ENCODE measurements at places on chromosomes 7 and 10. TPM values are rescaled to one million over a fixed set of nuclear protein-coding genes. Genes with fewer than 3 reads are reported as not detected.

DNA sequence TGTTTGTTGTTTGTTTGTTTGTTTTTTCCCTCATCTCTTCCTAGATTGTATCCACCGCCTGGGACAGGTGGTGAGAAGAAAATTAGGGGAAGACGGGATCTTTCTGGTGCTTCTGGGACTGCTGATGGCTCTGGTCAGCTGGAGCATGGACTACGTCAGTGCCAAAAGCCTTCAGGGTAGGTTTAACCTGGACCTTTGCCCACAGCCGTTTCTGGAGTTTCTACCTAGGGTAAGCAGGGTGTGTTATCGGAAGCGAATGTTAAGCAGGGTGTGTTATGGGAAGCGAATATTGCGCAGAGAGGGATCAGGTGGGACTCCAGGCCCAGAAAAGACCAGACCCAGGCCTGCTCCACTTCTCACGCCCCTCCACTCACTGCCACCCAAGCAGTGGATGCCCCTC lies 4.7 kb downstream of the CLCN1 start:
- no peak for DNase-seq
- no peaks in the 10 kb centered on the region for H3K27me3 ChIP-seq
- peaks cover 24% of the 10 kb centered on the region for H3K4me1 ChIP-seq
- H3K36me3 ChIP-seq: no peaks in the 10 kb centered on the region

Gene HTR5A
- total RNA-seq: not detected

Gene ZDHHC6
- 39.2 TPM for total RNA-seq

Gene PAX4
- total RNA-seq: not detected

Gene CRYGN
- 27.5 TPM for total RNA-seq

Gene ADRB1
- total RNA-seq: 0.89 TPM

DNA sequence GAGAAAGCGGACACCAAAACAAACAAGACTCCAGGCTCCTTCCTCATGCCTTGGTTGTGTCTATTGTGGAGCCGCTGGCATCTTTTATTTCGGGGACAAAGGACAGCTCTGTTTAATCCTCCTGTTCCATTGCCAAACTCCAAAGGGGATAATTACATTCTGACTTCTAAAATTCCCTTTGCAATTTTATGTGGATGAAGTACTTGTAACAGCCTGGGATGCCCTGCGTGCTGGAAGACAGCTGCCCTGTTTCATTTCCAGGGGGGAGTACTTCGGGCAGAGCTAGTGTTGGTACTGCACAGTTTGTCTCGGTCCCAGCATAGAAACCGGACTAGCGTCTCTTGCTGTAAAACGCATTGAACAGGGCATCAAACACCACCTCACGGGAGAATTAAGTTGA lies 90.9 kb downstream of the BAMBI start:
- H3K4me3 ChIP-seq: no peak overlapping the region
- no peaks in the 10 kb centered on the region for H3K27me3 ChIP-seq
- DNase-seq: no peak
- no peaks in the 10 kb centered on the region for H3K36me3 ChIP-seq
- no peaks in the 10 kb centered on the region for H3K4me1 ChIP-seq

- DNase-seq: no peak
- peaks cover 8% of the 10 kb centered on the region for H3K4me1 ChIP-seq
- H3K36me3 ChIP-seq: no peaks in the 10 kb centered on the region
- no peak overlapping the region for H3K4me3 ChIP-seq
These were observed 444.1 kb downstream of the GRID1 start for GRCh38 chr10:85922356-85923129.

- no peaks in the 10 kb centered on the region for H3K4me1 ChIP-seq
- H3K27me3 ChIP-seq: no peaks in the 10 kb centered on the region
- H3K27ac ChIP-seq: no peak overlapping the region
- no peaks in the 10 kb centered on the region for H3K36me3 ChIP-seq
These were observed 17.8 kb upstream of the TCTN3 start for GRCh38 chr10:95711492-95711891.

Gene KEL
- total RNA-seq: 0.29 TPM

Gene CTNNA3
- 0.79 TPM for total RNA-seq

DNA sequence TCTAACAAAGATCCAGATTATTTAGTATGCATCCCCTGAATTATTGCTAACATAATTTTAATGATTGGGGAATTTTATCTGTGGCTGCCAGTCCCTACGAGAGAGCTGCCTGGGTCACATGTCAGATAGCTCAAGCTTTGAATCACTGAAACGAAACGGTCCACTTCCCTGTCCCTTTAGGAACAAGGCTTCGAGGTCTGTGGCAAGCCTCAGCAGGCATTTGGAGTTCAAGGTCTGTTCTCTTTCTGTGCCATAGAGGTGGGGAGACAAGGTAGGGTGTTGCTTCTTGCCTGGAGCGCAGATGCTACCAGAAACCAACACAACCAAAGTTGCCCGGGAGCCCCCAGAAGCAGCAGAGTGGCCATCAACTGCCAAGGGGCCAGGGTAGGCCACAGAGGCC lies 13.9 kb upstream of the SH2D4B start:
- peaks cover 15% of the 10 kb centered on the region for H3K36me3 ChIP-seq
- no peak for DNase-seq
- H3K4me1 ChIP-seq: no peaks in the 10 kb centered on the region
- H3K27me3 ChIP-seq: no peaks in the 10 kb centered on the region
- no peak overlapping the region for H3K27ac ChIP-seq
- H3K4me3 ChIP-seq: no peak overlapping the region

GRCh38 chr10:4512671-4513240 lies 313.3 kb upstream of the AKR1E2 start:
- H3K27ac ChIP-seq: no peak overlapping the region
- no peaks in the 10 kb centered on the region for H3K4me1 ChIP-seq
- peak; percentile 64 for DNase-seq
- no peak overlapping the region for H3K4me3 ChIP-seq
- no peaks in the 10 kb centered on the region for H3K27me3 ChIP-seq

- H3K27ac ChIP-seq: no peak overlapping the region
- no peaks in the 10 kb centered on the region for H3K36me3 ChIP-seq
- no peak overlapping the region for H3K4me3 ChIP-seq
These were observed 115.0 kb downstream of the GFRA1 start for GRCh38 chr10:116158036-116158435.

Gene CNTNAP2
- total RNA-seq: 0.29 TPM

Gene NPY4R2
- total RNA-seq: not detected

GRCh38 chr7:99098286-99098823 lies 45.6 kb downstream of the SMURF1 start:
- no peak for DNase-seq
- H3K4me1 ChIP-seq: no peaks in the 10 kb centered on the region
- H3K36me3 ChIP-seq: no peaks in the 10 kb centered on the region

Gene HMX2
- not detected for total RNA-seq

- H3K27me3 ChIP-seq: no peaks in the 10 kb centered on the region
- no peak overlapping the region for H3K27ac ChIP-seq
- no peaks in the 10 kb centered on the region for H3K36me3 ChIP-seq
- no peak for DNase-seq
- no peaks in the 10 kb centered on the region for H3K4me1 ChIP-seq
- no peak overlapping the region for H3K4me3 ChIP-seq
These were observed 42.4 kb upstream of the NANOS1 start for GRCh38 chr10:118986815-118987790.

Gene WDR37
- total RNA-seq: 26.3 TPM

DNA sequence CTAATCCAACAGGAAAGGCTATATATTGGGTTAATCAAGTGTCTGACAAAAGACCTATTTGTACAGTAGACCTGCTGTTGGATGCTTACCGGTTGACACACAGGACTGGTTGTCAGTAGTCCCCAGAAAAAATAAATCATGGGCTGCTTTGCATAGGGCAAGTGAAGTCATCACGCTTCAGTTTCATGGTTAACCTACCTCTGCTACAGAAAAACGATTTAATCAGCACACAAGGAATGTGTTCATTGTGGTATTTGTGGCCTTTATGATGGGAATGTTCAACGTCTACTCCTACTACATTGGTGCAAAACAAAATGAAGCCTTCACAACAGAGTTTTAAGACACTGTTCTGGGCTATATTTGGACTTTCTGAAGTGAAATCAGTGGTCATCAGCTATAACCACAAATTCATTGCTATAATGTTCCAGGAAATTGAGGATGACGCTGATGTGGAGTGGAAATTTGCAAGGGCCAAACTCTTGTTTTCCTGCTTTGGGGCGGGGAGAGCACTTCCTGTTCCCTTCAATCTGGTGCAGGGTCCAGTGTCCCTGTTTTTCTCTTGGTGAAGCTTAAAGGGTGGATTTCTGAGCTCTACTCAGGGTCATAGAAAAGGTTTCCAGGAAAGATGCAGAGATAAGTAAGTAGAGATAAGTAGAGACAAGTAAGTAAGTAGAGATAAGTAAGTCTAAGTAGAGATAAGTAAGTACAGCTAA lies 39.3 kb upstream of the GGCT start:
- no peak overlapping the region for H3K27ac ChIP-seq
- H3K36me3 ChIP-seq: no peaks in the 10 kb centered on the region
- peaks cover 1% of the 10 kb centered on the region for H3K4me1 ChIP-seq
- H3K4me3 ChIP-seq: no peak overlapping the region
- H3K27me3 ChIP-seq: no peaks in the 10 kb centered on the region
- no peak for DNase-seq

- no peaks in the 10 kb centered on the region for H3K4me1 ChIP-seq
- DNase-seq: peak; percentile 59
- no peaks in the 10 kb centered on the region for H3K27me3 ChIP-seq
- no peaks in the 10 kb centered on the region for H3K36me3 ChIP-seq
- no peak overlapping the region for H3K27ac ChIP-seq
These were observed 33.9 kb upstream of the SLC29A3 start for GRCh38 chr10:71285180-71285545.

- no peak overlapping the region for H3K4me3 ChIP-seq
- H3K27me3 ChIP-seq: no peaks in the 10 kb centered on the region
- no peak overlapping the region for H3K27ac ChIP-seq
- H3K4me1 ChIP-seq: no peaks in the 10 kb centered on the region
These were observed 153.7 kb downstream of the TNS3 start for GRCh38 chr7:47428052-47428767.

Gene NXPH1
- total RNA-seq: not detected

Gene SLC16A9
- total RNA-seq: 63.8 TPM

- no peaks in the 10 kb centered on the region for H3K36me3 ChIP-seq
- H3K4me1 ChIP-seq: no peaks in the 10 kb centered on the region
- DNase-seq: no peak
- H3K27me3 ChIP-seq: no peaks in the 10 kb centered on the region
- H3K4me3 ChIP-seq: no peak overlapping the region
These were observed 176.3 kb downstream of the PKD1L1 start for GRCh38 chr7:47771990-47772360.

Gene SLC26A4
- 299 TPM for total RNA-seq

DNA sequence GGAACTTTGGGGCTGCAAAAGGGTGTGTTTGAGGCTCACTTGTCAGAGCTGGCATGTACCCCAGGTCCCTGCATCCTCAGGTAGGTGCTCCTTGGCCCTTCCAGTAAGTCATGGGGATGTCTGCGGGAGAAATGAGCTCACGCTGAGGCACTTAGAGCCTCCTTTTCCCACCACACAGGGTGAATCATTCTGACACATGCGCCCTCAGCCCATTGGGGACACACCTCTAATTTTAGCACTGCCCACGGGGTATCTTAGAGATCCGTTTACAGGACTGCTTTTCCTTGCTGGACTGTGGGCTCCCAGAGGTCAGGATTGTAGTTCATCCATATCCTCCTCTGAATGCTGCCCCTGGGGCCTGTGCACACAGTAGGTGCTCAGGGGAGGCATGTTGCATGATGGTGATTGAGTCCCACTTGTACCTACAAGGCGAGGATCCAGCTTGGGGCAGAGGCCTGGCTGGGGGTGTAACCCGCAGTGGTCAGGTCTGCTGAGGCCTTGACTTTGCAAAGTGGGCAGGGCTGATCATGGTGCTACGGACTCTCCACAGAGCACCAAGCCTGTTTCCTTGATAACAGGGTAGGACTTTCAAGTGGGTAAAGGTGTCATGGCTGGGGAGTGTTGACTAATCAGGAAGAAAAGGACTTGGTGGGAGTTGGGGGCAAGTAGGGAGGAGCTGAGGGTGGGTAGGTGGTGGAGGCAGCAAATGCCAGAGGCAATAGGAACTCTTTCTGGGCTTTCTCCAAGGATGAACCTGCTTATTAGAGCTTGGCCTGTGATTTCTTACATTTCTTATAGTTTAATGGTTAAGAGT lies 5.8 kb downstream of the TSPAN15 start:
- no peaks in the 10 kb centered on the region for H3K27me3 ChIP-seq
- H3K27ac ChIP-seq: no peak overlapping the region
- peaks cover 25% of the 10 kb centered on the region for H3K4me1 ChIP-seq
- no peak overlapping the region for H3K4me3 ChIP-seq
- DNase-seq: no peak
- no peaks in the 10 kb centered on the region for H3K36me3 ChIP-seq

Gene PALD1
- 12.4 TPM for total RNA-seq

DNA sequence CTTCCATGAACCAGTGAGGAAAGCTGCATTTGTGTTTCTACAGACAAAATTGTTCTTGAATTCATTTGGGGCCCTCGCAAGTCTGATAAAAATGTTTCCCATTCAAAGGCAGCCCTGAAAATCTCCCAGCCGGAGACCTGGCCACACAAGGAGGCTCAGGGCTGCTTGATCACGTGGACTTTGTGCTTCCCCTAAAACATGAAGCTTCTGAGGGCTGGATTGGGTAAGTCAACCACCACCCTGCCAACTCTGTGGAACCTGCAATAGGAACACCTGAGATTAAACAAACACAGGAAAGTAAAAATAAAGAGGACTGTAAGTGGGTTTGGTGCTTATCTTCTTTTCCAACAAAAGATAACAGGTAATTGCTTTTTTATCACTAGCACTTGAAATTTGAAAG lies 133.8 kb downstream of the C10orf90 start:
- no peaks in the 10 kb centered on the region for H3K4me1 ChIP-seq
- DNase-seq: no peak
- H3K36me3 ChIP-seq: no peaks in the 10 kb centered on the region
- H3K27me3 ChIP-seq: no peaks in the 10 kb centered on the region
- no peak overlapping the region for H3K27ac ChIP-seq

DNA sequence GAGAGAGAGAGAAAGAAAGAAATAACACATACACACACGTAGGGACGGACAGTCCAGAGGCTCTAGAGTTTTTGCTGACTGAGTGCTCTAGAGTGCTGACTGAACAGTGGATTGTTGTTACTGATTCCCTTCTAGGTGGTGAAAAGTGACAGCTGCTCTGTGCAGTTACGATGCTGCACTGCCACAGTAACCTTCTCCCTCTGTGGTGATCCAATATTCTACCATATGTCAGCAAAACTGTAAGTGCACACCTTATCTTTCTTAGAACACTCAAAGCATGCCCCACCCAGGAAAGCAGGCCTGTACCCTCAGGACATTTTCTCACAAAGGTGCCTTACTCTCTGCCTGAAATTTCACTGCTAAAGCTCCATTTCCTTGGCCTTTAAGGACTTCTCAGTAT lies 1023.5 kb downstream of the TYW1 start:
- no peak overlapping the region for H3K27ac ChIP-seq
- no peaks in the 10 kb centered on the region for H3K4me1 ChIP-seq
- no peaks in the 10 kb centered on the region for H3K36me3 ChIP-seq
- H3K27me3 ChIP-seq: no peaks in the 10 kb centered on the region

Gene CYP2C8
- 3.4 TPM for total RNA-seq

GRCh38 chr7:91367812-91368578 lies 103.8 kb downstream of the FZD1 start:
- no peak for DNase-seq
- H3K36me3 ChIP-seq: no peaks in the 10 kb centered on the region
- H3K4me3 ChIP-seq: no peak overlapping the region
- H3K27ac ChIP-seq: no peak overlapping the region

Gene LRGUK
- 0.67 TPM for total RNA-seq

GRCh38 chr7:79227044-79227443 lies 226.4 kb downstream of the MAGI2 start:
- H3K36me3 ChIP-seq: no peaks in the 10 kb centered on the region
- no peaks in the 10 kb centered on the region for H3K27me3 ChIP-seq
- H3K4me1 ChIP-seq: no peaks in the 10 kb centered on the region
- no peak overlapping the region for H3K27ac ChIP-seq
- no peak overlapping the region for H3K4me3 ChIP-seq

GRCh38 chr10:49237985-49238384 lies 49.8 kb upstream of the TMEM273 start:
- no peaks in the 10 kb centered on the region for H3K36me3 ChIP-seq
- H3K27me3 ChIP-seq: no peaks in the 10 kb centered on the region
- H3K4me1 ChIP-seq: no peaks in the 10 kb centered on the region
- H3K4me3 ChIP-seq: no peak overlapping the region

Gene HMX3
- total RNA-seq: not detected

Gene ALDH18A1
- 105 TPM for total RNA-seq
